ENCODE measurements at places on chromosomes 3 and 15.

- DNase-seq, result no peak
Measured at GRCh38 chr15:87033056-87033455, 953.4 kb downstream of the AGBL1 start.

GRCh38 chr3:43774799-43775198 is 84.1 kb downstream of the ABHD5 start:
- DNase-seq, result no peak

DNA sequence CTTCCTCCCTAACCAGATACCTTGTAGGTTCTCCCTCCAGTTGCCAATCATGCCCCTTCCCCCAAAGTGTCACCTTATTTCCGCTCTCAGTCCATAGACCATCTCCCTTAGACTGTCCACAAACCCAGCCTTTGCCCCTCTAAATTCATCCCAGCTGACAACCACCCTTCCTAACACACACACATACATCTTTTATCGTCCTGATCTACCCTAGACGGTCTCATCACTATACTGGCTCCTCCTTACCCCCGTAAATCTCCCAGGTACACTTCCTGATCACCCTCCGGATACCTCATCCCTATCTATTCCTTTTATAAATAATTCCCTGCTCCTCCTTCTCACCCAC is 828 bp downstream of the THOC7 start:
- peak; percentile 15 for DNase-seq

DNA sequence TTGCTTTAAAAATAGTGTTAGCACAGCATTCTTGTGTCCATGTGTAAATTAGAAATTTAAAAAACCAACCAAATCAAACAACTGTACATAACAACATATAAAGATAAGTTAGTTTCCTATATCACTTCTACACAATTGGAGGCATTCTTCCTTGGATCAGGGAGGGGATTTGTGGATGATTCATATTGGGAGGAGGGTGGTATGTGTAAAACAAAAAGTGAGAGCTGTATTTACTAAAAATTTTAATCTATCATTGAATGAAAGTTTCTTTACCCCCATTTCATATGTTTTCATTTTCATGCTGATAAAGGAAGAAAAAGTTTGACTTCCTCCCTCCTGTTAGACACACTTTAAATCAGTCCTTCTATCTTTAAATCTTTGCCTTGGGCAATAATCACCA is 325.0 kb downstream of the SATB1 start:
- DNase-seq, result peak; percentile 8

GRCh38 chr3:156417559-156418132 is 137.3 kb downstream of the SSR3 start:
- no peak for DNase-seq

GRCh38 chr3:14273901-14274611 is 95.4 kb downstream of the LSM3 start:
- DNase-seq, result no peak

GRCh38 chr3:38538773-38539353 is 42.7 kb downstream of the EXOG start:
- DNase-seq, result no peak

GRCh38 chr3:73484656-73485248 is 140.0 kb downstream of the PDZRN3 start:
- DNase-seq, result no peak

DNA sequence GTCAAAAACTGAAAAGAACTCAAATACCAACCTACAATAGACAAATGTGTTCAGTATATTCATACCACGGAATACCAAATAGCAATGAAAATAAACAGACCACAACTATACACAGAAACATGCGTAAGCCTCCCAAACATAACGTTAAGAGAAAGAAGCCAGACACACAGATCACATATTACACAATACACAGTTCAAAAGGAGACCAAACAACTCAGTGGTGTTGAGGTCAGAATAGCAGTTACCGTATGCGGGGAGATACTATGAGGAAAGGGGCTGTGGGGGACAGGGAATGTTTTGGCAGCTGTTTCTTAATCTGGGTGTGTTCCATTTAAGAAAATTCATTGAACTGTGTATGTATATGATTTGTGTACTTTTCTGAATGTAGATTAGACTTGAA is 6.6 kb downstream of the OSBPL10 start:
- DNase-seq, result no peak

GRCh38 chr3:194367992-194368841 is 1.3 kb downstream of the LRRC15 start:
- no peak for DNase-seq

DNA sequence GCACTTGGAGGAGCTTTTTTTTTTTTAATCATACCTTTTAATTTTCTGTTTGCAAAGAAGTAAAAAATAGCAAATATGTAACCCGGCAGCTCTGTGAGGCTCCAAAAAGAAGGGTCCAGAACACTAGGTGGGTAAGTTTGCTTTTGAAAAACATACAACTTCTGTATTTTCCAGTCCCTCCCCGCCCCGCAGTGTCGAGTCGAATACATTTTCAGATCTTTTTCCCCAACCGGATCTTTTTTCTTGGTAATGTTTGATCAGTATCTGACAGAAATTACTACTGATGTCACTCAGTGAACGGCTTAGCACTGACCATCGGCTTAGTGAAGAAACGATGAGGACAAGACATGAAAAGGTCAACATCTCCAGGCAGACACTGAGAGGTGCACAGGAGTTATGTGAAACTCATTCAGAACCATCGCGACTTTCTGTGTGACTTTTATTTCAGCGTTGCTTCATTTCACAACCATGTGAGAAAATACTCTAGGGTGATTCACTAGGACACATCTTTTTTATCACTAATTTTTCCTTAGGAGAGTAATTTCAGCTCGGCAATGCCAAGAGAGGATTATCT is 11.0 kb downstream of the ISL2 start:
- no peak for DNase-seq

- no peak for DNase-seq
Measured at GRCh38 chr3:21909096-21909495, 158.1 kb upstream of the ZNF385D start.

GRCh38 chr15:47822048-47822447 is 104.7 kb downstream of the SEMA6D start:
- DNase-seq, result no peak

DNA sequence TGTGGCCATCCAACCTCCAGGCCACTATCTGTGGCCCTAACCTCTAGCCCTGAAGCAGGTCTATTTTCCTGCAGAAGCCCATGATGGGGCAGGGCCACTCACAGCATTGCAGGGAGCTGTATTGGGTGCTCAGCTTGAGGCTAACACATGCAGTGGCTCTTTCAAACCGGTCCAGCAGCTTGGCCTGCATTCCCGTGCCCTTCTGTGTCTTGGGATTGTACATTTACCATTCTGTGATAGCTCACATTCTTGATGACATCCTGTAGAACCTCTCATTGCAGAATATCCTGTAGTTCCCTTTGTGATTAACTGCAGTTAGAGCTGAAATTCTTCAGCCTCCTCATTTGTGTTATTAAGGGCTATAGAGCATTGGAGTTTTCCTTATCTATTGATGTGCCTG is 60.8 kb upstream of the ANKRD34C start:
- no peak for DNase-seq

DNA sequence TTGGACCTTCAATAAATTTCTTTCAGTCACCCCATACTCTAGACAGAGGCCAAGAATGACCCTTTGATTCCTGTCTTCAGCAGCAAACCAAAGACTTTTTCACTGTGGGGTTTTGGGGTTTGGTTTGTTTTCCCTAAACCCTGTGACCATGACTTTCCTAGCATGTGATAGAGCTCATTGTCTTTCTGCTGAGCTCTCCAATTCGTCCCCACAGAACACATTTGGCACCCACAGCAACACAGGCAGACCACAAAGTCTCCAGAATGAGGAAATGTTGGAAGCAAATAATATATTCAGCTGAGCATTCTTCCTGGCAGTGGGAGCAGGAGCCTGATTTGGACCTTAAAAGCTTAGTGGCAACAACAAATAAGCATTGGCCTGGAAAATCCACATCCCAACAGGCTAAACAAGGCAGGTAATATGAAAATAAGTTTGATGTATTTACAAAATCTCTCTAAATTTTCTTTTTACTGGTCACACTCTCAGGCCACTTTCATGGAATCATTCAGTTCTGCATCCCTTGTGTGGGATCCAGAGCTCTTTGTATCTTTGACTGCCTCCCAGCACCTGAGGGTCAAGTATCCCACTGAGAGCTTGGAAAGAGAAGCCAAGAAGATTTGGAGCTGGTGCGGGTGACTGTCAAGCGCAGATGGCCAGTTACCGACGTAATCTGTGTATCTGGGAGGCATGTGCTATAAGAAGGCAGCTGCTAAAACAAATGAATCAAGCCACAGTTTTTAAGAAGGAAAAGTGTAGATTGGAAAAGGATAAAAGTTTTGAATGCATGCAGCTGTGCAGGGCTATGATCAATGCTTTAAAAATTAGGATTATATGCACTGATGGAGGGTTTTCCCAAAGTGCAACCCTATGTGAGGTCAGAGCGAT is 36.5 kb upstream of the CPB1 start:
- no peak for DNase-seq

DNA sequence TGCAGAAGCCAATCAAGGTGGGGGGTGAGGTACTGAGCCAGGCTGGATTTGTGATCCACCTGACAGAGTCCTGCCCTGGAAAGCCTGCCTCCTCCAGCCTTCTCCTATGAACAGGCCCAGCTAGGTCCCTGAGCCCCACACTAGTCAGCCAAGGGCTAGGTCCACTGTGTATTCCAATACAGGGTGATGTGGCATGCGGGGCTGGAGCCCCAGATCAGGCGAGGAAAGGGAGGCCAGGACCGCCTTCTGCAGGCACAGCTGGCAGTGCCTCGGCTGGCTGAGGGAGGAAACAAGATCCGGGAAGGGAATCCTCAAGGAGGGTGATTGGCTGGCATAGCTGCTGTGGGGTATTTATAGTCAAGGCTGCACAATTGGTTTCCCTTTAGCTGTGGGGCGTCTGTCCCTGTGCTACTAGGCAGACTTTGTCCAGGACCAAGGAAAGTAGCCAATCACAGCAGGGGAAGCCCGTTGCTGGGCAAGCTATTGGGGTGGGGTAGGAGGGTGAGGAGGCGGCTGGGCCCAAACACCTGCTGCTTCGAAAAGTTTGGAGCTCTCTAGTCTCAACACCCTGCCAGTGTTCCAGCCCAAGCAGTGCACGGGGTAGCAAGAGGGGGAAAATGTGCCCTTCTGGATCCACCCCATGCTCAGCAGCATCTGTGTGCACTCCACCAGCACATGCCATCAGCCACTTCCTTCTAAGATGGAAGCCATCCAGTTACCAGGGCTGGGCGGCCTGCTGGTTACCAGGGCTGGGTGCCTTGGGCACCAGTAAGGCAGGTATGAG is 5.9 kb downstream of the KY start:
- no peak for DNase-seq

GRCh38 chr3:177512945-177513814 is 315.9 kb upstream of the TBL1XR1 start:
- DNase-seq, result no peak

DNA sequence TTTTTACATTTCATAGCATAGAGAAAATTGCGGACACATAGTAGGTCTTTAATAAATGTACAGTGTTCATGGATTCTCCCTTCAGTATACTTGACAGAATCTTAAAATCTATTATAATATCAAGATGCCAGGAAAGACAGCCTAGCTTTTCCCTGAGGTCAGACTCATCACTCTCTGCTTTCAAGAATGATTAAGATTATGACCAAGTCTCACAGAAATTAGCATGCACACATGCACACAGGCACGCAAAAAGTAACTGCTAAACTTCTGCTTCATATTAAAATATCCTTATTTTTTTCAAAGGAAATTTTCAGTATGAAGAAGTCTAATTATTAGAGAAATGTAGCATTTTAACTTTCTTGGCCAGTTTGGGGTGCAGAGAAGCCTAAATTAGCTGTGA is 493.8 kb upstream of the NECTIN3 start:
- no peak for DNase-seq

DNA sequence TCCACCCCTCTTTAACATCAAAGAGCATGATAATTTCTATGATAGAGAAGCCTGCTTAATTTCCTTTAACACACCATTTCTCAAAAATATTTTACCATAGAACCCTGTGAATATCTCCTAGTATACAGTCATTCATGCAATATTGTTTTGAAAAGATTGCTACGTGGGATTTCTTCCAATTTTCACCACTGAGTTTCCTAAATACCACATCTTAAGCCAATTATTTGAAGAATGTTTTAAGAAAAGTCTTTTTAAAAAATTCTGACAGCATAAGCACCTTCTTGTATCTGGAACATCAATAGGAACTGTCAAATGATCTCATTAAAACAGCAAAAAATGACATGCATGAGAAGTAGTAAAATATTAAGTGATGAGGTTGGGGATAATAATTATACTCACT is 1126.7 kb downstream of the TUSC7 start:
- no peak for DNase-seq

- DNase-seq, result peak; percentile 36
Measured at GRCh38 chr3:139519998-139520737, 19.4 kb downstream of the RBP1 start.

DNA sequence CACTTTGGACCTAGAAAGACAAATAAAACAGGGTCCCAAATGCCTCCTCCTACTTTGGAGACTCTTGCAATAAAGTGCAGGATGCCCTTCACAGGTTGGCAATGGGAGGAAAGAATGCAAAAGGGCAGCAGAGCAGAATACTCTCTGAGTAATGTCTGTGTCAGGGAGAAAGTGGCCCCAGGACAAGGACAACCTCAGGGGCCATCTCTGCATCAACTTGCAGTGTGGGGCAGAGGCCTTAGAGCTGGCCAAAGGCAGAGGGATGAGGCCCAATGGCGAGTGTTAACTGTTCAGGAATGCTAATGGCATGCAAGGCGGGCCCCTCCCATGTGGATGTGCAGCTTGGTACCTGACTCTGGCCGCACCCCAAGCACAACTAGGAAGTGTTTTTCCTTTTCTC is 8.4 kb downstream of the UPK1B start:
- DNase-seq, result peak; percentile 77

DNA sequence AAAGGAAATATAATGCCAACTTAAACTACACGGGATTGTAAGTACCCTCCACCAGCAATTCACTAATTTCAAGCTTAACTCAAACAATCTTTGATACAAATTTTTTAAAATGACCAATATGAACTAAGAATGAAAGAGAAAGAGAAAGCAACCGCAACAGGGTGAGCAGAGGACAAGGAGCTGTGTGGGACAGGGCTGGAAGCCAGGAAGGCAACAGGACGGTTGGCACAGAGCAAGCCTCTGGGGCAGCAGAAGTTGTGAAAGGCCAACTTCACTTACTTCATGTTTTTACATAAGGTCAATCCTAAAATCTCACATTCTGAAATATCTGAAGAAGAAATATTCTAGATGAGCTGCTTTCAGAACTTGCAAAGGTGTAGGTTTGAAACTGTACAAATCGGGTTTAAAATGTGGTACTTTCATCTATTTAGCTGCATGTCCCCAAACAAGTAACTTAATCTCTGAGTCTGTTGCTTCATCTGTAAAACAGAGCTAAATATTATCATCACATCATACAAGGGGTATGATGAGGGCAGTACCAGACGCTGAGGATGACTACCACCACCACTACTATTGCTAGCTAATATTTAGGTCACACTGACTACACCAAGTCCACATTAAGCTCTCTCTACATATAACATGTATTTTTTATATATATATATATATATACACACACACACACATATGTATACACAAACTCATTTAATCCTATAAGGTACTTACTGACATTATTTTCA is 101.7 kb downstream of the IGSF11 start:
- DNase-seq, result no peak

DNA sequence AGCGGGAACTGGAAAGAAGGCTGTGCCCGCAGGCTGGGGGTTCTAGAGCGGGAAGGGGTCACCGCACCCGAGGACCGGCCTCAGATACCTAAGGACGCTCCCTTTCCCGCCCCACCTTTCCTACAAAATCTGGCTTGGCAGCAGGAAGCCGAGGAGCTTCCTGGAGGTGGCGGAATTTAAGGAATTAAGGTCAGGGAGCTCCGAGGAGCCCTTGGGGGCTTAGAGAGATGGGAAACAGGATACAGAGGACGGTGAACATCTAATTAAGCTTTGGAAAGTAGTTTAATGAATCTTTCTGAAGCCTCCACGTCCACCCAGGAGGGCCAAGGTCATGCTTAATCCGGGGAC is 507 bp upstream of the AP3B2 start:
- no peak for DNase-seq

All from RWPE1 (cell line).